SIG-M5 (cell line): ENCODE measurements at places on chromosomes 11 and 22.

GRCh38 chr22:38870791-38871359, 1.1 kb downstream of the CBX6 start:
- no peak for DNase-seq

GRCh38 chr22:37474447-37475090, 11.6 kb downstream of the MFNG start:
- DNase-seq = no peak

DNA sequence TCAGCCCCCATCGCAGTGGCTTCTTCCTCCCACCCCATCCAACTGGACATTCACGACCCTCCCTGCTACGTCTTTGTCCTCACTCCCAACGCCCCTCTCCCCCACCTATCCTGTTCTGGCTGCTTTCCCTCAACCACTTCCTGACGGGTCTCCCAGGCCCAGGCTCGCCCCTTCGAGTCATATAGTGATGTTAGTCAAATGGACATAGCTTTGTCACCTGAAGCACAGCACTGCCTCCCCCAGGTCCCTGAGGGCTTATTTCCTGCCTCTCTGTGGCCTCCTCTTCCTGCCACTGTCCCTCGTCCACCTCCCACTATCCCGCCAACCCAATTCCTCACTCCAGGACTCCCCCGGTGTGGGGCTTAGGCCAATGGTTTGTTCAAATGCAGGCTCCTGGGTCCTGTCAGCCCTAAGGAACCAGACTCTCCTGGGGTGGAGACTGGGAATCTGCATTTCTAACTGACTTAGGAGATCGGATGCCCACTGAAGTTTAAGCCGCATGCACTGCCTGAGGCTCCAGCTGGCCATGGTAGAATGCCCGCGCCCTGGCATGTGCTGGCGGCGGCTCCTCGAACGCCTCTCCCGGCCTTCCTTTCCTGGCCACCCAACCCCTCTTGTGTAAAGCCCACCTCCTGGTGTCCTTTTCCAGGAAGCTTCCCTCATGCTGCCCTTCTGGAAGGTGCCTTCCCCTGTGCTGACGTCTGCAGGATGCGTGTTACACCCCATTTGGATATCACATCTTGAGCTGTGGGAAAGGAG, 18.3 kb downstream of the SUN2 start:
- no peak for DNase-seq

- no peak for DNase-seq
Measured at GRCh38 chr11:121539000-121539399, 86.2 kb upstream of the SORL1-AS1 start.

DNA sequence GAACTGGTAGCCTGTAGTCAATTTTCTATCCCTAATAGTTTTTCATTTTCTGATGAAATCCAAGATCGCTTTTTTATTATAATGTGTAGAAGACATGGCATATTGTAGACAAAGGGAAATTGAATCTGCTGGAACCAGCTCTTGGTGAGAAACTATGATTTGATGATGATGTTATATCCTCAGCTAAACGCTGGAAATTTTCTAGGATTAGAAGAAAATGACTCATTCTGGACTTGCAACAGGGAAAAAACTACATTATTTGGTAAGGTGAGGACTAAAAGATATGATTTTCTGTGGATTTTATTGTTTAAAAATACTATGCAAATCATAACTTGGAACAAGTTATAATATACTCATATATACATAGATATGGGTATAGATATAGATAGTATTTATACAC, 14.1 kb upstream of the PGM2L1 start:
- no peak for DNase-seq

- DNase-seq = no peak
Measured at GRCh38 chr22:39081598-39081997, 4.5 kb downstream of the APOBEC3G start.

DNA sequence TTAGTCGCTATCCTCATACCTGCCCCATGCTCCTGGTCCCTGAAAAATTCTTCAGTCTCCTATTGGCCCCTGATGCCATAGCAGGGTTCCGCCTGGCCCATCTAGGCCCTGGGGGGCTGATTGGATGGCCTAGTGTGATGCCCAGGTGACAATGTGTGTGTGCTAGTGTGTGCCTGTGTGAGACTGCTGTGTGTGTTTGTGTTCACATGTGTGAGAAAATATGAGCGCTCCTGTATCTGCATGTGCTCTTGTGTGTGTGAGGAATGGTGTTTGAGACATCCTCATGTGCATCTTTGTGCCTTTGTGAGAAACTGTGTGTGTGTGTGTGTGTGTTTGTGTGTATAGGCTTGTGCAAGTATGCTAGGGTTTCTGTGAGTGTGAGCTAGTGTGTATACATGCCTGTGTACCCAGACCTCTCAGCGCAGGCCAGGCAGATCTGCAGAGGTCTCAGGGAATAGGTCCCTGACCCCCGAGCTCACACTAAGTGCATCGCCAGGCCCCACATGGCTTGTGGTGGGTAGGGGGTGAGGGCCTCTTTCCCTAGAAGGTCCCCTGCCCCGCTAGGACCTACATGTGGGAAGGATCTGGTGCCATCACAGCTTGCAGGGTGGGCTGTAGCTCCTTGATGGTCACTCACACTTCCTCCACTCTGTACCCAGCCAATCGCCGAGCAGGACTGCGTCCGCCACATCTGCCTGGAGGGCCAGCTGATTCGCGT, 64.6 kb downstream of the OTOG start:
- DNase-seq = no peak

GRCh38 chr22:28812516-28812915, 12.1 kb upstream of the XBP1 start:
- DNase-seq = no peak

GRCh38 chr22:20741634-20742581, 32.0 kb upstream of the SERPIND1 start:
- DNase-seq = no peak

GRCh38 chr11:26191193-26191592, 140.7 kb upstream of the ANO3 start:
- no peak for DNase-seq

DNA sequence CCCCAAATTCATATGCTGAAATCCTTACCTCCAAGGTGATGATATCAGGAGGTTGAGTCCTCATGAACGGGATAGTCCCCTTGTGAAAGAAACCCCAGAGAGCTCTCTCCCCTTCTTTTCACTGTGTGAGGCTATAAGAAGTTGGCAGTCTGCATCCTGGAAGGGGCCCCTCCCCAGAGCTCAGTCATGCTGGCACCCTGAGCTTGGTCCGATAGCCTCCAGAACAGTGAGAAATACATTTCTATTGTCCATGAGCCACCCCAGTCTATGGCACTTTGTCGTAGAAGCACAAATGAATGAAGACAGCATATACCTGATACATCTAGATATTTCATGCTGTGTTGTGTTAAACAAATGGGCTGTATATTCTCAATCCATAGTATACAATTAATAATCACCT, 81.1 kb upstream of the CRTAM start:
- no peak for DNase-seq

DNA sequence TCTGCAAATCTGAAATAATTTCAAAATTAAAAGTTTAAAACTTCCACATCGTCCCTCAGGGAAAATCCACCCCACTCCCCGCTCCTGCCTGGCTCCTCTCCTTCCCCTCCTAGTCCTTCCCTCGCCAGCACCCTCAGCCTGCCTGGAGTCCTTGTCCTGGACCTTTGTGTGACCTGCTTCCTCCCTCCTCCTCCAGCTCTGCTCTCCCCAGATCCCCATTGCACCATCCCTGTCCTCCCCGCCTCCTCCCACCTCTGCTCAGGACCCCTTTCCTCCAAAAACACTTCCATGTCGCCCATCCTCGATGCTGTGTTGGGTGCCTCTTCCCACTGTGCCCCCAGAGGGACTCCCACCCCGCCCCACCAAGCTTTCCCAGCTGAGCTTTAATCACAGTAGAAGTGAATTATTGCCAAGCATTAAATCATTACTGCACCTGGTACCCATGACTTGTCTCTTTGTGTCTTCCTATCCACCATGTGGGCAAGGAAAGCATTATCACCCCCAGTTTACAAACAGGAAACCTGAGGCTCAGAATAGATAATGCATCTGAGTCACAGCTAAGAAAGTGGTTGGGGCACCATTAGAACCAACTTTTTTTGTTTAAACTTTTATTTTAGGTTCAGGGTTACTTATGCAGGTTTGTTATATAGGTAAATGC, 2.4 kb upstream of the ZP1 start:
- no peak for DNase-seq

DNA sequence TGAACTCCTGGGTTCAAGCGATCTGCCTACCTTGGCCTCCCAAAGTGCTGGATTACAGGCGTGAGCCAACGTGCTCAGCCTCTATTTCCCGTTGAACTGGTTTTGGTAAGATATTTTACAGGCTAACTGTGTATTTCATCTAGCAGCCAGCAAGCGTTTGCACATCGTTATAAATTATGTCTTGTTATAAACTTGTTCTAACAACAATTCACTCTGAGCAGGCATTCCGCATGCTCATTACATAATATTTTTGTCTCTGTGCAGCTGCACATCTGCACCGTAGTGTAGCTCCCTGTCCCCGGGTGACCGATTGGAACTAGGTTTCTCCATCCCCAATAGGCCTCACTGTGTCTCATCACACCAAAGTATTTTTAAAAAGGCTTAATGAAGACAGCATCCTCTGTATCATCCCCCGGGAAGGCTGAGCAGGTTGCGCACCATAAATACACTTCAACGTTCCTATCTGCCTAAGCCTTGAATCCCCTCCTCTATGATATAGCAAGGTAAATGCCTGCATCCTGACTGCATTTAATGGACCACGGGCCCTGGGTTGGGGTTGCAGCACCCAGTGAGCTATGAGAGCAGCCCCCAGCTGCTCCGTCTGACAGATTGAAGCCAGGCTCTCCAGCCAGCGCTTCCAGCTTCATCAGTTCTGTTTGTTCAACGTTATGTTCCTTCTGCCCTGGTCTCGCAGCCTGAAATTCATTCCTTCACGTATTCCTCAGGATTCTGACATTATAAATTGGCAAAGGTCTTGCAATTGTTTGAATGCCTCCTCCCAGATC, 47.7 kb downstream of the TST start:
- DNase-seq = no peak

GRCh38 chr11:57378186-57378585, 2.8 kb downstream of the PRG3 start:
- DNase-seq = no peak

DNA sequence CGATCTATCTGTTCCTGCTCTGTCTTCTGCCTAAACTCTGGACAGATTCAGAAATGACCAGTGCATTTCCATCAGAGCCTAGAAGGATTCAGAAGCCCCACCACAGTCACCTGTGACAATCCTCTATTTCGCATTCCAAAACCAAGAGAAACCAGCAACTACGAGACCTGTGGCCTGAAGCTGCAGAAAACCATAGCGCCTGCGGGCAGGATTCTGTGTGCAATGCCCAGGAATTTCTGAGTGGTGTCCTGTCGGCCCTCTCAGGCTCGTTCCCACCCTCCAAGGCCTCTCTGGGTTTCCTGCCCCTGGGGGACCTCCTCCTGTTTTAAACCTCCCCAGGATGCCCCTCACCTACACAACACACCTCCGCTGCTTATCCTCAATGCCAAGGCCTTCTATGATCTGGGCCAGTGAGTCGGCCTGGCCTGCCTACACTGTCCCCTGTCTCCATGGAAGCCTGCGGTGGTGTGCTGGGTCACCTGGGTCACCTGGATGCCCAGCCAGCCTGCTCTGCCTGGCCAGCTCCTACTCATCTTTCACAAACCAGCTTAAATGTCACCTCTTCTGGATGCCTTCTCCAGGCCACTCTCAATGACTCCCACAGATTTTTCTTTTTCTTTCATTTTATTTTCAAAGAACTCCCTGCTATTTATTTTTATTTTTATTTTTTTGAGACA, 198.3 kb downstream of the CEP164 start:
- DNase-seq = no peak

DNA sequence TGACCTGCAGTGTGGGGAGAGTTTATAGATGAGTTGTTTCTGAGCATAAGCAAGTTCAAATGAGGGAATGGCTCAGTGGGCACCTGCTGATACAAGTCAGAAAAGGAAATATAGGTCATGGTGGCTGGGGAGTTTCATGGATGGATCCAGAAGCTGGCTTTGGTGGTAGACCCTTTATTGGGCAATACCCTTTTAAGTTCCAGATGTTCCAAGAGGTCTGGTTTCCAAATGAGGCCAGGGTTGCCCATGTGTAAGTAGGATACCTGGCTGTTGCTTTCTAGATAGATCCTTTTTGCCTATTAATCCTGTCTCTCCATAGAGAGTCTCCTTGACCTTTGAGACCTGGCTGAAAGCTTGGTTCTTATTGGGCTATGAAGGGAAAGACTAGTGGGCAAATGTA, 2.2 kb downstream of the STIM1 start:
- DNase-seq = no peak

- no peak for DNase-seq
Measured at GRCh38 chr11:99020352-99021225, at the start of gene CNTN5. TSS of gene CNTN5 (plus strand) at chr11:99020949.

DNA sequence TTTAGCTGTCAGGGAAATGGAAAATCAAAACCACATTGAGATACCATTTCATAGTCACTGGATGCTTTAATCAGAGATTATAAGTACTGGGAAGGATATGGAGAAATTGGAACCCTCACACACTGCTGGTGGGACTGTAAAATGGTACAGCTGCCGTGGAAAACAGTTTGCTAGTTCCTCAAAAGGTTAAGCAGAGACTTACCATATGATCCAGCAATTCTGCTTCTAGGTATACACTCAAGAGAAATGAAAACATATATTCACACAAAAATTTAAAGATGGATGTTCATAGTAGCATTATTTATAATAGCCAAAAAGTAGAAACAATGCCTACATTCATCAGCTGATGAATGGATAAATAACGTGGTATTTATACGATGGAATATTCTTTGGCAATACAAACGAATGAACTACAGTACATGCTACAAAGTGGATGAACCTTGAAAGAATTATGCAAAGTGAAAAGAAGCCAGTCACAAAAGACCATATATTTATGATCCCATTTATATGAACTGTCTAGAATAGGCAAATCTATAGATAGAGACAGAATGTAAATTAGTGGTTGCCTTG, 23.0 kb downstream of the RNF121 start:
- DNase-seq = no peak

DNA sequence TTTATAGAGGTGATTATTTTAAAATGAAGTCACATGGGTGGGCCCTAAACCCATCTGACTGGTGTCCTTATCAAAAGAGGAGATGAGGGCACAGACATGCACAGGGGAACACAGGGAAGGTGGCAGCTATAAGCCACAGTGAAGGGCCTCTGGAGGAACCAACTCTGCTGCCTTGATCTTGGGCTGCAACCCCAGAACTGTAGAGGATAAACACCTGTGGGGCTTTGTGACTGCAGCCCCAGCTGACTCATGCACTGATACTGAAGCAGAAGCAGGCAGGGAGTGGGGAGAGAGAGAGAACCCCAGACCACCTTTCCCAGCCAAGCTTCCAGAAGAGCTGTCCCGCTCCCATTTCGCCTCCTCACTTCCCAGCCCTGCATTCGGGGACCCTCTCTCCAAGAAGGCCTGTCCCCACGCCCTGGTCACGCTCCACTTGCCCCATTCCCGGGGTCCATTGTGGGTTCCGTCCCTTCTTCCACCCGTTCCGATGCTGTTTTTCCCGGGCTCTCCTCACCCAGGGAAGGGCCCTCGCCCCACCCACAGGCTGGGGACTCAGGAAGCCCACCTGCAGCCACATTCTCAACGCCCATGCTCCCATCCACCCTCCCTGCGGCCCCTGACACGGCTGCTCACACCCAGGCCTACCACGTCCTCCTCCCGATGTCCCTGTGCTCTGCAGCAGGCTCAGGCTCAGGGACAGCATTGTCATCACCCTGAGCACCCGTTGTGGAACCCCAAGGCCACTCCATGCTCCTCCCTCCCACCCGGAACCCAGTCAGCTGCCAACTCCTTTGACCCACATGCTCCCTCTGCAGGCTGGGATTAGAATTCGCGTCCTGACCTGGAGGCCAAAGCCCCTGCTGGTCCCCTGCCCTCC, 90.8 kb upstream of the SHANK2 start:
- no peak for DNase-seq

GRCh38 chr22:17234144-17234623, 14.9 kb upstream of the ADA2 start:
- DNase-seq = no peak
